ENCODE measurements at places on chromosomes 6 and 20. TPM values are rescaled to one million over a fixed set of nuclear protein-coding genes. Genes with fewer than 3 reads are reported as not detected.

DNA sequence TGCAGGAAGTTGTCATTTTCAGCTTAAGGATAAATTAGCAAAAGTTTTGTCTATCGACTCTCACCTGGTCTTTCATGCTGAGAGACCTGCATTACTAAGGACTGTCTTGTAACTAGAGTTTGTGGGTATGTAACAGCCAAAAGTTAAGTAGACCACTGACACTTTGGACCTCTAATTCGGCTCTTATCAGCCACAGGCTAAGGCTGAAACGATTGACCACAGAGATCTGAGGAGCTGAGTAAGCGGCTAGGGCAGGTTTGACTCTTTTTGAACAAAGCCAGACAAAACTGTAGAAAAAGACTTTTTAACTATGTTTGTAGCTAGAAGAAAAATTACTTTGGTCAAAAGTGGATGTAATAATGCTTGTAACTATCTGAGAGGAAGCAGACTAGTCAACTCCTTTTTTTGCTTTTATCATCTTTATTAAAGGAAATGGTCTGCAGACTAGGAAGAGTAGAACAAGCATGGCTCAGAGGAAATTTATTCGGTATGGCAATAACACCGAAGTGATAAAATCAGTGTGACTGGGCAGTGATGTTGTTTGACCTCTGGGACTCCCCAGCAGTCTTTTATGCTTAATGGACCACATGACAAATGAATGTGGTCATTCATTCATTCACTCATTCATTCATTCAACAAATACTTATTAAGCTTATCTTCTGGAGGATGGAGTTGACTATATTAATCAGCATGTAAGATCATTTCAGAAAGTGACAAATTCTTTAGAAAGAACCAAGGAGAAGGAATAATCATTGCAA, 725.0 kb upstream of the HS3ST5 start:
- no peak for DNase-seq

GRCh38 chr20:48431653-48432493, 395.9 kb downstream of the PREX1 start:
- DNase-seq = no peak

DNA sequence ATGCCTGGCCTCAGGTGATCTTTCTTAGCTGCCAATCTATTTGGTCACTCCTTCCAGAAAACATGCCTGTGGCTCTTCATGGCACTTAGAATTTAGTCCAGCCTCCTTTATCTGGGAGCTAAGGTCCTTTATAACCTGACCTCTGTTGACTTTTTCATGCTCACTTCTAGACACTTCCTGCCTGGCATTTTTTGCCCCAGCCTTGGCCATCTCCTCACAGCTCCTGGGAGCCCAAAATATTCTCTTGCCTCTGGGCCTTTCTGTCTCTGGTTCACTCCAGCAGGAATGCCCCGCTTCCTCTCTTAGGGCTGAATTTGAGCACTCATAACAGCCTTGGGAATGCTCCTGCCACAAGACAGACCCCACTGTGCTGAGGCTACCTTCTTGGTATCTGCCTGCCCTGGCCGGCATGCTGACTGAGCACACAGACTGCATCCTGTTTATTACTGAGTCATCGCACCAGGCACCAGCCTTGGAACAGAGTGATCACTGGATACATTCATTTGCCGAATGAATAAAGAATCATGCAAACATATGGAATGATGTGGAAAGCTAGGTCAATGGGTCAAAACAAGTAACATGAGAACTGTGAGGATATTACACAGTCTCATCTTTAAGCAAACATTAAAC, 5.8 kb upstream of the EEF1E1 start:
- no peak for DNase-seq

DNA sequence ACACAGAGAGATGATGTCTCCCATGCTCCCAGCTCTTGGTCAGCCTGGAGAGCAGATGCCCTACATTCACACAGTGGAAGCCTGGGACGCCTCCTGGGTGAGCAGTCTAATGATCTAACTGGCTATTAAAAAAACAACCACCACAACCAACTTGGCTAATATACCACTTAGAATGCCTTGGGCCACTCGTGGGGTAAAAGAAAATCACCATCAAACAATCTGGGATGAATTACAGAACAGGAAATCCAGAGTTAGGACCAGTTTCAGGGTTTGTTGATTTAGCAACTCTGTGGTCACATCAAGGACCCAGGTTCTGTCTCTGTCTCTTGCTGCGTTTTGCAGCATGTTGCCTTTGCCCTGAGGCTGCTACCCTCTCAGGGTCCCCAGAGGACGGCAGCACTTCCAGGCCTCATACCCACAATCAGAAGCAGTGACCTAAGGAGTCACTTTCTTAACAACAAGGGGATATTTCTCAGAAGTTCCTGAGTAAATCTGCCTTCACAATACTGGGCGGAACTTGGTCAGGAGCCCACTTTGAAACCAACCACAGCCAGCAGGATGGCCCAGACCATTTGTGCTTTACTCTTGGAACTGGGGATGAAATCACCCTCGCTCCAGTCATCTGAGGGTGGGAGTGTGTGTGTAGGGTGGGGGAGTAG, 118.7 kb downstream of the CLIC5 start:
- no peak for DNase-seq

DNA sequence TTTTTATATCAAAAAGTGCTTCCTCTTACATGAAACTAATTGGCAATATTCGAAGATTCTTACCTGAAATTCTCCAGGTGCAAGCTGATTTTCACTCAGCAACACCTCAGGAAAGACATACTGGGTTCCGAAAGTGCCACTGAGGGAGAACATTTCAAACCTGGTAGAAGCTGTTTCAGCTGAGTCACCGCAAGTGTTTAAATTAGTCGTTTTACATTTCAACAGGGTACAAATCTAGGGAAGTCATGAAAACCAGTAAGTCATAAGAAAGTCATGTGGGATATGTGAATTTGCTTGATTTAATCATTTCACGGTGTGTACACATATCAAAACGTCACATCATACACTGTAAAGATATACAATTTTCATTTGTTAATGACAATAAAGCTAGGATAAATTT, 25.3 kb upstream of the TAAR1 start:
- no peak for DNase-seq

GRCh38 chr6:1601158-1602048, 8.3 kb upstream of the FOXC1 start:
- no peak for DNase-seq

Gene MYLK2
- not detected for total RNA-seq

Gene SPEF1
- 3.0 TPM for total RNA-seq

Gene SLC16A10
- total RNA-seq = 3.7 TPM

Gene CAGE1
- not detected for total RNA-seq

Gene TMEM170B
- 6.3 TPM for total RNA-seq
